ENCODE measurements at places on chromosomes 5 and 9.
A peak's percentile ranks its signal among the peaks of the same experiment; 100 is the strongest.

DNA sequence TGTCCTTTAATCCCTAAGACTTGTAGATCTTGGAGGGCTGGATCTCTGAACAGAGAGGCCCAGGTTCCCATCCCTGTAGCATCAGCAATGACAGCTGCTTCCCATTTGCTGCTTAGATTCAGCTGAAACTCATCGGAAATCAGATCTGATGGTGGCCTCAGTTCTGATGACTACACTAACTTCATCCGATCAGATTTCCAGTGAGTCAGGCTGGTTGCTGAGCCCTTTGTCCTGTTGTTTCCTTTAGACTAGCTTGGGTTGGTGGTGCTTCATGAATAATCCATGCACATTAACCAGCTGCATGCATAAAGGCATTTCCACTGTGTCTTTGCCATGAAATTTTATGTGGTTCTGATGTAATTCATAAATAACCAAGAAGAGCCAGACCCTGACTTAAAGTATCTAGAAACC lies 195.2 kb upstream of the TUT7 start:
- no peak for DNase-seq

DNA sequence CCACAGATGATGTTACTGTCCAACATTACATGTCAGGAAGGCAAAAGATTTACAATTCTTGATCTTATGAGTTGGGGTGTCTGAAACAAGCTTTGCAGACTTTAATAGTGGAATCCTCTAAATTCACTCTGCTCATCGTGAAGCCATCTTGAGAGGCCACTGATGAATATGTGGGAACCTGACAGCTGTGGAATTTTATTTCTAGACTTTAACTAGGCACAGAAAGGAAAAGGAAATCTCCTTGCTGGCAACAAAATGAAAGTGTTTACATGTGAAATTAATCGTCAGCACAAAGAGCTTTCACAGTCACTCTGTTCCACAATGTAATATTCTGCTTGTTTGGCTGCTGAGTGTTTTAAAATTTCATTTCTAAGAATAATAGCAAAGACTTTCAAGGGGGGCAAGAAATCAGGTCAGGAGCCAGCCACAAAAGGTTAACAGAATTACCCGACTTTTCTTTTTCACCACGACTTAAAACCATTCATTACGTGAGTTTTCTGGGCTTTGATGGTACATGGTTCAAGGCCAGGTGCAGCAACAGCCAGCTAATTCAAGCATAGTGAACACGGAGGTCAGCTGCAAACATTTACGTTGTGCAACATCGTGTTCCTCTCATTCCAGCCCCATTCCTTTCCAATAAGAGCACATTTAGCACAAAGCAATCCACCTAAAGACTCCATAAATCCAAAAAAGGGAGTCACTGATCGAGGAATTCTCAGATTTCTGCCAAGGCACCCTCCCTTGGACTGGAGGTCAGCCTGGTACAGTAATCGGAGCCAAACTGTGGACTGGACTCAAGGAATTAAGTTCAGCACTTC lies 14.6 kb downstream of the NREP start:
- DNase-seq = peak; percentile 57

- DNase-seq = no peak
These were observed 696.9 kb downstream of the MAT2B start for GRCh38 chr5:164202338-164202737.

- DNase-seq = no peak
These were observed 511.3 kb upstream of the ADAMTS16 start for GRCh38 chr5:4628645-4629385.

DNA sequence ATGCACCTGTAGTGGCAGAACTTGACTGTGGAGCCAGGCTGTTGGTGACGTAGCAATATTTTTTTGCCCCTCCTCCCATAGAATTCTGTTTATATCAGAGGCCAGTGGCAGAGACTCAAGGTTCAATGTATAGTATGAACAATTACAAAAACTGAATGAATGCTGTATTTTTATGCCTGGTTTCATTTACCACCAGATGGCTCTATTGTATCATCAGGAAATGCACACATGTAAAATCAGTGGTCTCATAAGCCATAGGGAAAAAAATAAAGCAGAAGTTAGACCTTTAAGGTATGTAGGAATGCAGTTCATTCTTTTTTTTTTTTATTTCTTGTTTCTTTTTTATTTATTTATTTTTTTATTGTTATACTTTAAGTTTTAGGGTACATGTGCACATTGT lies 43.6 kb downstream of the CCDC192 start:
- DNase-seq = no peak

GRCh38 chr5:102036927-102037326 lies 259.2 kb downstream of the SLCO4C1 start:
- DNase-seq = no peak

GRCh38 chr5:148991566-148991965 lies 71.3 kb downstream of the SH3TC2 start:
- no peak for DNase-seq

GRCh38 chr9:122904466-122904822 lies 715 bp downstream of the RC3H2 start:
- peak; percentile 62 for DNase-seq

- no peak for DNase-seq
These were observed 122.6 kb downstream of the BOD1 start for GRCh38 chr5:173493846-173494245.

DNA sequence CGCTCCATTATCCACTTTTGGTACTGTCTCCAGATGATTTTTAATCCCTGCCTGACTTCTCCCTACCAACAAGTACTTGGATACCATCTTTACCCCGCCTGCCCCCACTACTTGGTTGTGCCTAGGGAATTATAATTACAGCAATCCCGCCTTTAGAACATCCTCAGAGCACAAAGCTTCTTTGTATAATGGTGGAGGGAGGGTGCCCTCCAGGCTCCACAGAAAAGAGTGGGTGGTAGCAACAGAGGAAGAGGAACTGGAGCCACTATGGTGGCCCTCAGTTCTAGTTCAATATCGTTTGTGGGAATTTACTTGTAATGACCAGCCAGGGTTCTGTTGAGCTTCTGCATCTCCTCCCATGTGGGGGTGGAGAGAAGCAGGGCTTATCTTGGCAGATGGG lies 79.0 kb upstream of the RNF38 start:
- DNase-seq = no peak

DNA sequence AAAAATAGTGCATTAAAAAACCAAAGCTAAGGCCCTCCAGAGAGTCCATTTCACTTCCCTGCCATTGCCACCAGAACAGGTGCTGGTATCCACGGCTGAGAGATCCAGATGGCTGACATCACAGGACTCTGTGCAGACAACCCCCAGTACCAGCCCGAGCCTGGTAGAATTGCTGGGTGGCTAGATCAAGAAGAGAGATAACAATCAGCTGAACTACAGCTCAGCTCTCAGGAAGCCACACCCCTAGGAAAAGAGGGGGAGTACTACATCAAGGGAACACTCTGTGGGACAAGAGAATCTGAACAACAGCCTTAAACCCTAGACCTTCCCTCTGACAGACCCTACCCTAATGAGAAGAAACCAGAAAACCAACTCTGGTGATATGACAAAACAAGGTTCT lies 73.8 kb upstream of the SLIT3 start:
- no peak for DNase-seq

- no peak for DNase-seq
These were observed 6.9 kb downstream of the RPL37 start for GRCh38 chr5:40828021-40828631.

DNA sequence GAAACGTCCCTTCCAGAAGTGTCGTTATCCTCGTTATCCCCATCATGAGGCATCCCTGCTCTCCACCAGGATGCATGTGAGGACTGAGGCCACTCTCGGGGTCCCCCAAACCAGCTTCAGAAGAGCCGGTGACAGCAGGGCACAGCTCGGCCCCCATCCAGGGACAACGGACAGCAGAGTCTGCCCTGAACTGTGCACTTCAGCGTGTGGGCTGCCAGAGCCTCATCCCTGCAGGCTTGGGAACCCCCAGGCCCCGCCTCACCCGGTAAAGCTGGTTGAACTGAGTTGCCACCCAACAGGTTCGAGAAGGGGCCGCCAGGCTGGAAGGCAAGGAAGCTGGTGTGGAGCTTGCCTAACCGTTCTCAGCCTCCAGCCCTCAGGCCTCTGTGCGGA lies 710 bp upstream of the CARD9 start:
- DNase-seq = no peak

DNA sequence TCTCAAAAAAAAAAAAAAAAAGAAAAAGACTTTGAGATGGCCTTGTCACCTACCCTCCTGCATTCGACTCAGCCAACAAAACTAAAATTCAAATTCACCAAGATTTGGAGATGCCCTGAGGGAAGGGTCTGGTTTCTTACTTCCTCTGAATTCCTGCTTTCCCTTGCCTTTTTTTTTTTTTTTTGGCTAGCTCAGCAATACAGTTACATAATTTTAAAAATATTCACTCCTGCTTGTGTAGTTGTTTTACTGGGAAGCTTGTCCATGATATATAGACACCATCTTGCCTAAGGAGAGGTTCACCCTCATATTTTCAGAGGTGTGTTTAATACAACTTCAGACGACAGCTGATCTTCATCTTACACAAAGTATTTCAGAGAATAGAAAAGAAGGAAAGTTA lies 21.3 kb upstream of the SERINC5 start:
- no peak for DNase-seq

GRCh38 chr5:120367896-120368634 lies 96.0 kb upstream of the PRR16 start:
- DNase-seq = no peak

DNA sequence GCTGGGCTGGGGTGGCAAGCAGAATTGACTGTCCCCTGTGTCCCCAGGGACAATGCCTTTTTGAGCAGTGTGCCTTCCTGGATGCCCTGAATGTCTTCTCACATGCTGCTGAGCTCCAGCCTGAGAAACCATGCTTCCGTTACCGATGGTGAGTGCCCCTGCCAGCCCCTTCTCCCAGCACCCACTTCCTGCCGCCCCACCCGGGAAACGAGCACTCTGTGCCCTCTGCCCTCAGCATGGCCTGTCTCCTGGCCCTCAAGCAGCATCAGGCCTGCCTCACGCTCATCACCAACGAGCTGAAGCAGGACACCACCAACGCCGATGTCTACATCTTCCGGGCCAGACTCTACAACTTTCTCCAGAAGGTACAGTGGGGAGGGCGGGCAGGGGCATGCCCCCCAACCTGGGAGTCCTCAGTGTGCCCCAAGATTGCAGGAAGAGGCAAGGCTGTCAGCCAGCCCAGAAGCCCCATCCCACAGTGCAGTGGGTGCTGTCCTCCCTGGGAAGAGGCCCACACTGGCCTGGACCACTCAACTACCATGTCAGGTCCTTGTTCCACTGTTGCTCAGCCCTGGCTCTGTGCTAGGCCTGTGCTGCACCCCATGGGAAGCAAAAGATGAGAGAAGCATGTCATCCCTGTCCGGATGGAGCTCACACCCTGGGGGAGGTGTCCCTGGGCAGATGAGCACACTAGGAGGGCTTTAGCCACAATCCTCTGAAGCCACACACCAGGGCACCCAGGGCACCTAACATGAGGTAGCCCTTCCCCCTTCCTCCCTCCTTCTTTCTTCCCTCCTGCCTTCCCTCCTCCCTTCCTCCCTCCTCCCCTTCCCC lies 4.4 kb downstream of the TTC16 start:
- no peak for DNase-seq

GRCh38 chr9:15253197-15253596 lies 53.8 kb downstream of the TTC39B start:
- no peak for DNase-seq

DNA sequence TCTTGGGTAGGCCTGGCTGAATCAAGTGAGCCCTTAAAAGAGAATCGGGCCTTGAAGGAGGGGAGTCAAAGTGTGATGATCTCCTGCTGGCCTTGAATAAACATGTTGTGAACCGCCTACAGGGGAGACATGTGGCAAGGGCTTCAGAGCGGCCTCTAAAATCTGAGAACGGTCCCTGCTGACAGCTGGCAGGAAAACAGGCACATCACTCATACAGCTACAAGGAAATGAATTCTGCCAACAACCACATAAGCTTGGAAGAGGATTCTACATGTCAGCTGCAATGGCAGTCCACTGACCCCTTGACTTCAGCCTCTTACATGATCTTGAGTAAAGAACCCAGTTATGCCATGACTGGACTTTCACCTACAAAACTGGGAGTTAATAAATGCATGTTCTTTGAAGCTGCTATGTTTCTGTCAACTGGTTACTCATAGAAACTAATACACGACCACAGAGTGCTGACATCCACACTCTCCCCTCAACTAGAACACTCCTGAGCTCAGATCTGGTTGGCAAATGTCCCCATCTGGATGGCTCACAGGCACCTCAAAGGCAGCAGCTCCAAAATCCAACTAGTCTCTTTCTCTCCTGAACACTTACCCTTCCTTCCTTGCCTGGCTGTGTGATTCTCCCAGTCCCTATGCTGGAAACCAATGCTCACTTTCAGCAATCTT lies 333.1 kb downstream of the ASTN2 start:
- no peak for DNase-seq

DNA sequence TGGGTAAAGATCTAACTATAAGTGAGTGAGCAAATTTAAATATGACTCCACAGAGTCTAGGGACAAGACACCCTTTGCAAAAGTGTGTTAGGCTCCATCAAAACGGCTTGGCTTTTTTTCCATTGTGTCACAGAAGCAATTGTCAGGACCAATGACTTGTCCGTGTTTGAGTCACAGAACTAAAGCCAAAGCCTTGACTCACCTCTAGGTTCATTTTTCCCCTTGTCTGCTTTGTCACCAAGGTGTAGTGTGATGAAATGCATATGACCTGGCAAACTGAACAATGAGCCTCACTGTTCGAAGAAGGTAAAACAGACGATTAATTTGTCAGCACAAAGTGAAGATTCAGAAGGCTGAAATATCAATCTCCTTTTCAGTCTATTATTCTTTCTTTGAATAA lies 331.0 kb downstream of the GLIS3 start:
- no peak for DNase-seq

- DNase-seq = no peak
These were observed 151.5 kb downstream of the BNC2 start for GRCh38 chr9:16718952-16719351.

- no peak for DNase-seq
These were observed 42.0 kb upstream of the CDC42SE2 start for GRCh38 chr5:131221888-131222287.
